KG1 (cell line): ENCODE measurements at places on chromosomes 5 and 9.

- no peak for DNase-seq
These were observed 188.6 kb downstream of the PDE4D start for GRCh38 chr5:59704936-59705335.

DNA sequence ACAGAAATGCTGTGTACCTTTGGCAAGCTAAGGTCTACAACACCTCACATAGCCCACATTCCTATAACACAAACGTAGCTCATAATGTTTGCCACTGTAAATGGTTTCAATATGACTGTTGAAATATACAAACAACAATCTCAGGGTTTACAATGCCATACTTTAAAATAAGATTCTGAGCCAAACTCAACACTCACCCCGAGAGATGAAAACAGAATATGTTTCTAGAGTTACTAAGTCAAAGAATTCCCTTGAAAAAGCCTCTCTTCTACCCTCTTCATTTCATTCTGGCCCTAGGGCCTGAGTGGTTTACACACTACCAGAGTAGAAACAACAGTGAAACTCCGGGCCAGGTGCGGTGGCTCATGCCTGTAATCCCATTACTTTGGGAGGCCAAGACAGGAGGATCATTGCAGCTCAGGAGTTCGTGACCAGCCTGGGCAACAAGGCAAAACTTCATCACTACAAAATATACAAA is 72.6 kb downstream of the MYO10 start:
- DNase-seq, result no peak

- DNase-seq, result no peak
These were observed 131.3 kb downstream of the AOPEP start for GRCh38 chr9:94857791-94858190.

DNA sequence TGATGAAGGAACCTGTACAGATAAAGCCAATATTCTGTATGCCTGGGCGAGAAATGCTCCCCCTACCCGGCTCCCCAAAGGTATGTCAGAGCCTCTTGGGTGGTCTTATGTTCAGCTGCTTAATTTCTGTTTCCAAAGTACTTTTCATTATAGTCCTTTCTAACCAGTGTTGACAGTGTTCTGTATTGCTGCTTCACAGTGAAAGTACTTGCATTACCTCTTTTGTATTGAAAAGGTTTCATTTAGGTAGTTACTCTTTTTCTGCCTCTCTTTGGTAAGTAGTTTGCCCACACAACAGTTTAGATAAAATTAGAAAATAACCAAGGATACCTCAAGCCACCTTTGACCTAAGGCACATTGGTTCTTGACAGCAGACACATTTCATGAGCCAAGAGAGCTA is 169.9 kb downstream of the PAM start:
- DNase-seq, result no peak

DNA sequence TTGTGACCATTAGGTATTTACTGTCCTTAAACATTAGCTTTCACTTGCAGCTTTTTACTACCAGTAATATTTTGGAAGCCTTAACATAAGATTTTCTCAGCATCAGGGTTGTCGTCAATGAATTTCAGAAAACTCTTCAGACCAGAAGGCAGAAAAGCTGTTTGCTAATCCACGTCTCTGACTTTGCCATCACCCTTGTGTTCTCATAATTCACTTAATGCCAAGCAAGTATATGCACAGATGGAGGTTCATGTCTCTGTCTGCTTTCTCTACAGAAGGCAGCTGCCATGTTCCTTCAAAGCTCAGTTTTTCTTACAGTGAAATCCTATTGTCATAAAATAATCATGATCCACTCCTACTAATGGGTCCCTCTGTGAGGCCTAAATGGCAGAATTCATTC is 37.7 kb upstream of the LRRC19 start:
- no peak for DNase-seq

- no peak for DNase-seq
These were observed 2.5 kb downstream of the SPINK7 start for GRCh38 chr5:148314731-148315130.

- DNase-seq, result no peak
These were observed 4.0 kb upstream of the ZSWIM6 start for GRCh38 chr5:61327760-61328753.

DNA sequence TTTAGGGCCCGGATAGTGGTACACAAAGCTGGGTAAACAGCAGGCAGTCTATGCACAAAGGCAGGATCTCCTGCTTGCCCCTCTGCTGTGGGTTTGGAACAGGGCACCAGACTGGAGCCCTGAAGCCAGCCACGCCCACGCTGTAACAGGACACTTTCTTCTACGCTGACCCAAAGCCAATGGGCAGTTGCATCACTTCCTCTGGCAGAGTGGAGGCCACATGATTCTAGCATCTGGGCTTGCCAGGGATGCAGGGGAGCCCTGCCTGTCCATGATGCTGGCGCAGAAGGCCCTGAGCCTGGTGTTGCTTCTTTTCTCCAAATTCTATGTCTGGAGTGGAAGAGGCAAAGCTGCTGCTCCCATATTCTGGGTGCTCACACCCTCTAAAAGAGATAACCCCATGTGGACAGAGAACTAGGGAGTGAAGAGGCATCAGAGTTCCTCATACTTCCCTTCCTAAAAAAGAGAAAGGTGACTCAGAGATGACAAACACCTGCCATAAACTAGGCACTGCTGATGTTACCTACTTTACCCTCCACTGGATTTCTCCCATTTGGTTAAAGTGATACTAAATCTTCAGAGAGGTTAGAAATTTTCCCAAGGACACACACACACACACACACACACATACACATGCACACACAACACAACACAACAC is 260.3 kb upstream of the KLF4 start:
- DNase-seq, result no peak

DNA sequence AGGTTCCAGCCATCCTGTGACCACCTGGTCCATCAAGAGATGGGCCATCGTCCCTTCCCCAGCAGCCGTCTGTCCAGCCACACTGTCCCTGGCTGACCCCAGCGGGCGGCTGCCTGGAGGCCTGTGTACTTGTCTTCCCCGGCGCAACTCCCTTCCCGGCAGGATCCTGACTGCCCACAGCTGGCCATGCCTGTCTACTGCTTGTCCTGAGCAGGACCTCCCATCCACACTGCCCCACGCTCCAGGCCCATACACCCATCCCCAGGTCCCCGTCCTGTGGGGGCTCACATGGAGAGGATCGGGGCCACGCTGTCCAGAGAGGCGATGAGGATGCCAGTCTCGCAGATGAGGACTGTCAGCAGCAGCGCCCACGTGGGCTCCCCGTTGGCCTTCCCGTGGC is 35.5 kb downstream of the SLC12A7 start:
- no peak for DNase-seq
